ENCODE measurements at places on chromosomes 12 and 14.
A peak's percentile ranks its signal among the peaks of the same experiment; 100 is the strongest.

GRCh38 chr12:98399532-98399931 lies 115.9 kb upstream of the TMPO start:
- peak; percentile 76 for DNase-seq

GRCh38 chr14:62209287-62209899 lies 447.2 kb downstream of the SNAPC1 start:
- no peak for DNase-seq

DNA sequence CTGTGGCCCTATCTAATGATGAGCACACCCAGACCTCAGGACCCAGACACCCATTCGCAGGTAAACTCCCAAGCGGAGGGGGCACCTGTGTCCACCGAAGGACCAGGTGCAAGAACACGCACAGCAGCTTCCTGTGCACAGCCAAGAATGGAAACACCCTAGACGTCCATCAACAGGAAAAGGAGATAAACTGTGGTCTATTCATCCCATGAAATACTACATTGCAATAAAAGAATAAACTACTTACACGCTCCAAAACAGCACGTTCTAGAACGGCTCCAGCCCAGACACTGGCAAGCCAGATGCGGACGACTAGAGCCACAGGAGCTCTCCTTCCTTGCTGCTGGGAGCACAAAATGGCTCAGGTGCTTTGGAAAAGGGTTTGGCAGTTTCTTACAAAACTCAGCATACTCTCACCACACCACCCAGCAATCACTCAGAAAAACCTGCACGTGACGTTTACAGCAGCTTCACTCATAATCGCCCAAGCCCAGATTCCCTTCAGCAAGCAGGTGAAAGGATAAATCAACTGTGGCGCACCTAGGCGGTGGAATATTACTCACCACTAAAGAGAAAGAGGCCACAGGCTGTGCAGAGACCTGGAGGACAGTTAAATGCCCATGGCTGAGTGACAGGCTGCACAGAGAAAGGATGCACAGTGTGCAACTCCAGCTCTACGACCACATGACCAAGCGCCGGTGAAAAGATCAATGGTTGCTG lies 21.0 kb downstream of the BRF1 start:
- DNase-seq = no peak

DNA sequence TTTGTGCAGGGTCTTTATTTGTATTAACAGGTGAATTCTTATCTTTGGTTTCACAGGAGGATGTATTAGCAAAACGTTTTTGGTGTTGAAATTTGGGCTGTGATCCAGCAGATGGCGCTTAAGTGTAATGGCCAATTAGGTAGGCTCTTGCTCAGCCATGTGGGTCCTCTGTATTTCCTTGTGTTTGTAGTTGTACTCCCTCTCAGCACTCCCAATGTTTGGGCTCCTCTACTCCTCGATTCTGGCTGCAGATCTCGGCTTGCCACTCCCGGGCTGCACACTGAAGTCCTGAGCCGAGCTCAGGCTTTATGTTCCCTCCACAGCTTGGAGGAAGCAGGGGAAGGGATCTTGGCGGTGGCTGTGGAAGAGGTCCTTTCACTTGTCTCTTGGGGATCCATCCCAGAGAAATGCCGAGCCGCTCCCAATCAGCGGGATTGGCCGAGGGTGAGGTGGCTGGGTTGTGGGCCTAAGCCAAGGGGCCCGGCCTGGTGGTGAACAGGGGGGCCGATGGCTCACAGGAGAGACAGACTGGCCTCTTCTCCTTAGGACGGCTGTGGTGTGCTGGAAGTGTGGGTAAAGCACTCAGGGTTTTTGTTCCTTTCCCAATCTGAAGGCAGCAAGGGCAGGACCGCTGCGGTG lies 133.7 kb downstream of the AEBP2 start:
- DNase-seq = peak; percentile 80

DNA sequence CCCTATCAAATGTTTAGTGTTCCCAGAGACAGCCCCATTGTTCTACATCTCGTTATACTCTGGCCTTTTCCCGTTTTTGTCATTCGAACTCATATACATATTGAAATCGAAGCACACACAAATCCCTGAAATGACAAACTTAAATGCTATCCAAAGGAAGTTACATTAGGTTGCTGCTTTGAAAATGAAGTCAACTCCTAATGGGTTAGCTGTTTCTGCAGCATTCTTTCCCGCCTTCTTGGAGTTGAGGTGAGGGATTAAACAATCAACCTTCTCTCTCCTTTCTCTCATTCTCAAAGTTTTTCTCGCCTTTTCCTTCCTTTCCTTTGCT lies 642 bp upstream of the PHC1 start:
- no peak for DNase-seq

- DNase-seq = no peak
Observed at GRCh38 chr12:114221136-114221833, 184.7 kb downstream of the TBX5 start.

GRCh38 chr14:29817767-29818405 lies 109.8 kb downstream of the PRKD1 start:
- no peak for DNase-seq

DNA sequence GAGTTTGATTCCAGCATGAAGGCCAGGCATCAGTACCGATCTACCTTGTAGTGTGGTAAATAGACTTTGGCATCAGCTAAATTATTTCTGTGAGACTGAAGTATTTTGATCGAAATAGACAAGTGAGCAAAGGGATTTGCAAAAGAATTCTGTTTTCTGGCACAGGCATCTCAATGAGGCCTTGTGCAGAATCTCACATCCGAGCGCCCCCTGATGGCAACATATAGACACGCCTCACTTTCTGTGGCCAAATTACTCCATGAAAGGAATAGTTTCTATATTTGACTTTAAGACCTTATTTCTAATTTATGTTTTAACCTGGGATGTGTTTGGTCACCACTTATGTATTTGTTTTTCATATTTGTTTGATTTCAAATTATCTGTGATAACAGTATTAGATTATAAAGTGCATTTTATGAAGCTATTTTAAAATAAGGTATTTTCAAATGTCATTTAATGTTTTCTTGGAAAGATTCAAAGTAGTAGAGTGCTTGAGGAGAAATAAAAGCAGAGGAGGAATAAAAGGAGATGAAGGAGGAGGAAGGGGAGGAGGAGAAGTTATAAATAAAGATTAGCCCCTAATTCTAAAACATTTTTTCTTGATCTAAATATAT lies 731.9 kb downstream of the NRXN3 start:
- peak; percentile 18 for DNase-seq

DNA sequence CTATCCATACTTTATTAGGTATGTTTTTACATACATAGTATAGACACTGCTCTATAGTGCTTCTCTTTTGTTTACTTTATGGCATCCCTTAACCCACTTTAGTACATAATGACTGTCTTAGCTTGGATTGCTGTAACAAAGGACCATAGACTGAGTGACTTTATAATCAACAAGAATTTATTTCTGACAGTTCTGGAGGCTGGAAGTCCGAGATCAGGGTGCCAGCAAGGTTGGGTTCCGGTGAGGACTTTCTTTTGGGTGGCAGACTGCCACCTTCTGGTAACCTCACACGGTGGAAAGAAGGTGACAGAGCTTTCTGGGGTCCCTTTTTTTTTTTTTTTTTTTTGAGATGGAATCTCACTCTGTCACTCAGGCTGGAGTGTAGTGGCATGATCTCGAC lies 48.6 kb upstream of the PPM1H start:
- peak; percentile 34 for DNase-seq

GRCh38 chr14:99601361-99601831 lies 2.6 kb downstream of the CCDC85C start:
- DNase-seq = no peak

DNA sequence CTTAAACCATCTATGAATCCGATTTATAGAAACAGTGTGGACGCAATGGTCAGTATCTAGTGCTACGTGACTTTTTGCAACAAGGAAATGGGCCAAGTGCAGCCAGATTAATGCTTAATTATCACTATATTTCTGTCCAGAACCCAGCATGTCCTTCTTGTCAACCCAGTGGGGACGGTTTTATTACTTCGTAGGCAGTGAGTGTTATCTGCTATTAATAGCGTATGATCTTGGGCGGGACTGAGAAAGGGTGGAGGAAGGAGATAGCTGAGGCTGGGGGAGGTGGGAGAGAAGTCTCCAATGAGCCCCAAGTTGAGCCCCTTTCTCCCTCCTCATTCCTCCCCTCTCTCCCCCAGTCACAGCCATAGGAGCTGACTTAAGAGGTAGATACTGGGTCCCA lies 59.7 kb upstream of the FAM222A start:
- no peak for DNase-seq

DNA sequence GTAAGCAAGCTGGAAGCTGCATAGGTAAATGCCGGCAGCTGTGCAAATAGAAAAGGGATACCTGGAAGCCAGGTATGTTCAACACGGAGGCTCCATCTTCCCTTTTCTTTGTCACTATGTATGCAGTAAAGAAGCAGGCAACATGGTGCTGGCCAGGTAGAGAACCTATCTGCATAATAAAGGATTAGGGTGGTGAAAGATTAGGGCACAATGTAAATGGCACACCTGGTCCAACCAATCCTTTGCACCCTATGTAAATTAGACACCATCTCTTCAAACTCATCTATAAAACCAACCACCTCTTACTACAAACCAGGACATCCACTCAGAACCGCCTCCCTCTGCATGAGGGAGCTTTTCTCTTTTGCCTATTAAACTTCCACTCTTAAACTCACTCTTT lies 32.3 kb downstream of the RPS29 start:
- no peak for DNase-seq
